MG63 (cell line): ENCODE measurements at places on chromosomes 1 and 21. TPM values are rescaled to one million over a fixed set of nuclear protein-coding genes. Genes with fewer than 3 reads are reported as not detected.

GRCh38 chr1:152613511-152613910 lies at the start of gene LCE3B:
Gene LCE3B, plus strand, starts transcription at chr1:152613811. Its CDS starts 0 bp downstream, at chr1:152613811.
- no peak for DNase-seq

- DNase-seq, result no peak
These were observed 4.8 kb downstream of the ARHGEF16 start for GRCh38 chr1:3459051-3459908.

GRCh38 chr1:107935396-107936064 lies 29.4 kb downstream of the VAV3 start:
- DNase-seq, result no peak

DNA sequence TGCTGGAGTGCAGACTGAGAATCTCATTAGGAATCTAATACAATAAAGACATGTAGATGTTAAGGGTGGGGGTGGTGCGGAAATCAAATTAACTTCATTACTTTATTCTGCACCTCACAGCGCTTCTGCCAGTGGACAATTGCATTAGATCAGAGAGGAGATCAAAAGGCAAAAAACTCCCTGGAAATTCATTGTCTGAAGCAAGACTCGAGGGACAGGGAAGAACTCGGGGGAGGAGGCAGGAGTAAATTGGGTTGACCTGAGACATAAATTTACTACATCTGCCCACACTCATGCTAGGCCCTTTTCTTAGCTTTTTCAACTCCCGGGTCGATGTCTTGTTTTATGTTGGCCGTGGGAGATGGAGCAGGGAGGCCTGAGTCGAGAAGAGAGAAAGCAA lies 315.4 kb downstream of the SPATA17 start:
- no peak for DNase-seq

- DNase-seq, result no peak
These were observed 21.9 kb downstream of the NVL start for GRCh38 chr1:224308064-224308463.

GRCh38 chr21:36436829-36437744 lies 42.8 kb downstream of the CLDN14 start:
- DNase-seq, result no peak

DNA sequence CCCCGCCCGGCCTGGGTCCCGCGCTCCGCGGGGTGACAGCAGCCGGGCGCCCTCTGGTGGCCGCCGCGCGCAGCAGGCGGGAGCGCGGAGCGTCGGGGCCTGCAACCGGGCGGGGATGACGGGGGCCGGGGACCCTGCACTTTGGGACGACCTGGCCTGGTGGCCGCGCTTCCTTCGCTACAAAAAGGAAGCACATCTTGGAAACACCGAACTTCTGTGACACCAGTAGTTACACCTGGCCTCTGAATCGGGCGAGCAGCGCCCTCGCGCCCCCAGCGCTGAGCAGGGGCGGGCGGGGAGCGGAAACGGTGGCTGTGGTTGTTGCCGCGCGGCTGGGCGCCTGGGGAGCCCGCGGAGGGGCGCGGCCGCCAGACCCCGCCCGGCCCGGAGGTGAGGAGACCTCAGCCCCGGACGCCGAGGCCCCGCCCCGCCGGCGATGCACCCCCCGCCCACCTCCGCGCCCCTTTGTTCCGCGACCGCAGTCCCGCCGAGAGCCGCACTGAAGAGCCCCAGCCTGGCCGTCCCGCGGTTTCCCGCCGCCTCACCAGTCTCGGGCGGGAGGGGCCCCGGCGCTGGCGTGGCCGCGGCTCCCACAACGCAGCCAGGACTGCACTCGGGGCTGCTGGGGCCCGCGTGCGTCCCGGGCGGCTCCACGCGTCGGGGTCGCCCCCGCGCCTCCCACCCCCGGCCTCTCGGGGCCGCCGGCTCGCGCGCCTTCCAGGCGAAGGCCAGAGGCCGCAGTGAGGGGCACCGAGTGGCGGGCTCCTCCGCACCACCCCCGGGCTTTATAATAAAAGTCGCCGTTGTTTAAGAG lies 59.3 kb downstream of the H3-3A start:
- peak; percentile 75 for DNase-seq

DNA sequence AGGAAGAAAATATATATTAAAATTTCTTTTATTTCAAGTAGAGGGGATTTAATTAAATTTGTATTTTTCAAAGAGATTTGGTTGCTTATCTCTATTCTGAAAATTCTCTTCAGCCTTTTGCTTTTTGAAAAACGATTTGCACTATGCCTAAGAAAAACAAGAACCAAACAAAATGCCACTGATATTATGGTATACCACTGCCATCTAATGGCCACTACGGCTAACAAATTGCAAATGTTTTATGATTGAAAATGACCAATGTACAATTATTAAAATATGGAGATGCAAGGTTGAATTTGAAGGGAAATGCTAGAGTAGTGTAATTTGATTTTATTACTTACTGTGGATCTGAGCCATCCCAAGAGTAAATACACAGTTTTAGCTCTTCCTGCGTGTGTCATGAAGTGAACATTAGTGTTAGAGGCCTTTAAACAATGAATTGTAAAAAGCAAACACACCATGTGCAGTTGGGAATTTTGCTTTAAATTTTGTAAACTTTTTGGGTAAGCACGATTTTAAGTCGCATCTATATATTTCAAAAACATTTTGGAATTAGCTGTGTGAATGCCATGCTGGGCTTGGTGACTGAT lies 137.4 kb upstream of the USP25 start:
- DNase-seq, result no peak

Gene ZNF695
- 6.1 and 9.0 TPM in 2 replicates for total RNA-seq

Gene LCE1B
- total RNA-seq, result not detected in 2 replicates

Gene ARHGAP29
- 45.7 and 78.4 TPM in 2 replicates for total RNA-seq

Gene APCS
- total RNA-seq, result not detected in 2 replicates

Gene FOXD3
- 0.30 TPM in 1 of 2 replicates, not detected in the other for total RNA-seq

Gene SPATA46
- total RNA-seq, result not detected in 2 replicates

Gene LMOD1
- 0.03 TPM in 1 of 2 replicates, not detected in the other for total RNA-seq
